ENCODE measurements at places on chromosomes 16 and 17.

DNA sequence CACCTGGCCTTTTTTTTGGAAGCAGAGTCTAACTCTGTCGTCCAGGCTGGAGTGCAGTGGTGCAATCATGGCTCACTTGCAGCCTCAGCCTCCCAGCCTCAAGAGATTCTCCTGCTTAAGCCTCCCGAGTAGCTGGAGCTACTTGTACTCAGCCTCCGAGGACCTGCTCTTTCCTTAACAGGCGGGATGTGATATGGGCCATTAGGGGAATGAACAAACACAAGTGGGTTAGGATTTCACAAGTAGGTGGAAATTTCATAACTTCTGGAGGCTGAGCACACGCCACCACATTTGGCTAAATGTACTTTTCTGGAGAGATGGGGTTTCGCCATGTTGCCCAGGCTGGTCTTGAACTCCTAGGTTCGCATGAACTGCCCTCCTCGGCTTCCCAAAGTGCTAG is 4.1 kb downstream of the PAM16 start:
- no peak for DNase-seq

DNA sequence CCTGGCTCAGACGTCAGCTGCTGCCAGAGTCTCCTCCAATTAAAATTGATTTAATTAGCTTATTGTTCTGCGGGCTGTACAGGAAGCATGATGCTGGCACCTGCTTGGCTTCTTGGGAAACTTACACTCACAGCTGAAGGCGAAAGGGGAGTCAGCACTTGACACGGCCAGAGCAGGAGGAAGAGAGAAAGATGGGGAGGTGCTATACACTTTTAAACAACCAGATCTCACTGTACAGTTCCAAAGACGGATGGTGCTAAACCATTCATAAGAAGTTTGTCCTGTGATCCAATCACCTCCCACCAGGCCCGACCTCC is 1.4 kb upstream of the PRDM7 start:
- DNase-seq: no peak

- DNase-seq: no peak
Measured at GRCh38 chr16:72126429-72126765, 32.8 kb downstream of the DHX38 start.

GRCh38 chr17:652314-652713 is 62.3 kb downstream of the VPS53 start:
- DNase-seq: no peak

GRCh38 chr17:19344311-19345066 is 18.0 kb downstream of the B9D1 start:
- no peak for DNase-seq
